Fibroblast of mammary gland (primary cell): ENCODE measurements at places on chromosomes 1 and 21.

DNA sequence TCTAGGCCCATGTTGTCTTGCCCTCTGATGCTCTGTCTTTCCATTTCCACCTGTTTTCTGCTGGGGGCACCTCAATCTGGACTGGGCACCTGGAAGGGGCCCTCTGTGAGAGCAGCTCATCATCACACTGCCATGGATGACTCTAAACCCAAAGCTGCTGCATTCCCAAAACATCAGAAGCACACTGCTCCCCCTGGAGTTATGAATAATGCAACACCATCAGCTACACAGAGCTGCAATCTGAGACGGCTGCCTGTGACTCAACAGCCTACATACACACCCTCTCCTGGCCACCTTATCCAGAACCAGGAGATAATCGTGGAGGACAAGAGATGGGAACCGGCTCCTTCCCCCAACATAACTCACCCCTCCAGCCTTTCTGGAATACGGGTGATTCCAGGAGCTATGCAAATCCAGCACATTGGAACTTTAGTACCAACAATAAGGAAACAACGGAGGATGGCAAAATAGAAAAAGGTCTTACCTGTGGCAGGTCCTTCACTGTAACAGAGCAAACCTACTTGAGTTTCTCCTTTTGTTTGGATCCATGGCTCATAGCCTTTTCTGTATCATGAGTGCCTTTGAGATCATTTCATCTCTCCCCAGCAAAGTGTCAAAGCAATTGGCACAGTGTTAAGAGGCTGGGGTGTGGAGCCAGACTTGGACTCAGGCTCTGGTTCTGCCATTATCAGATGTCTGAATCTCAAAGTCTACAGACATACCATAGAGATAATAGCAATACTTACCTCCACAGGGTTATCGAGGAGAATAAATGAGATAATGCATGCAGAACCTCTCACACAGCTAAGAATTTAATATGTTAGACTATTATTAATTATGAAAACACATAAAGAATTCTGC is 29.3 kb downstream of the AK2 start:
- DNase-seq: peak; percentile 95

DNA sequence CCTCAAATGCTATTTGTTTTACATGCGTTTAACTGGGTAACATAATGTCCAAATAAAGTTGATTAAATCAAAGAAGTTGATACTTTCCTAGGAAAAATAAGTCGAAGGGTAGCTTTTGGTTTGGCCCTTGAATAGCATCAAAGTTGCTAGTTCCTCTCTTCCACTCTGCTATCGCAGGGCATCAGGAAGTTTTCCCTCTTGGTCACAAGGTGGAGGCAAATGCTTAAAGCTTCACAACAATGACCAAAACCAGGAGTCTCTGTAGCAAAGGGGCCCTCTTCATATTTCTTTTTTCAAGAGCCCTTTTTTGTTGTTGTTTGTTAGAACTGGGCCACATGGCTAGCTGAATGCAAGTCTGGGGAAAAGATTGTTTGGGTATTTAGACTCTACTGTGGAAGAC is 668.4 kb downstream of the KCNT2 start:
- no peak for DNase-seq

GRCh38 chr1:184545601-184546000 is 158.8 kb downstream of the C1orf21 start:
- DNase-seq: peak; percentile 48

- no peak for DNase-seq
These were observed 71.2 kb downstream of the FGGY start for GRCh38 chr1:59368008-59368670.

- peak; percentile 53 for DNase-seq
These were observed 5.2 kb downstream of the TNFRSF18 start for GRCh38 chr1:1200876-1201810.

GRCh38 chr1:108079440-108080025 is 114.6 kb upstream of the VAV3 start:
- no peak for DNase-seq

GRCh38 chr1:208318150-208318734 is 74.1 kb upstream of the PLXNA2 start:
- DNase-seq: peak; percentile 7

DNA sequence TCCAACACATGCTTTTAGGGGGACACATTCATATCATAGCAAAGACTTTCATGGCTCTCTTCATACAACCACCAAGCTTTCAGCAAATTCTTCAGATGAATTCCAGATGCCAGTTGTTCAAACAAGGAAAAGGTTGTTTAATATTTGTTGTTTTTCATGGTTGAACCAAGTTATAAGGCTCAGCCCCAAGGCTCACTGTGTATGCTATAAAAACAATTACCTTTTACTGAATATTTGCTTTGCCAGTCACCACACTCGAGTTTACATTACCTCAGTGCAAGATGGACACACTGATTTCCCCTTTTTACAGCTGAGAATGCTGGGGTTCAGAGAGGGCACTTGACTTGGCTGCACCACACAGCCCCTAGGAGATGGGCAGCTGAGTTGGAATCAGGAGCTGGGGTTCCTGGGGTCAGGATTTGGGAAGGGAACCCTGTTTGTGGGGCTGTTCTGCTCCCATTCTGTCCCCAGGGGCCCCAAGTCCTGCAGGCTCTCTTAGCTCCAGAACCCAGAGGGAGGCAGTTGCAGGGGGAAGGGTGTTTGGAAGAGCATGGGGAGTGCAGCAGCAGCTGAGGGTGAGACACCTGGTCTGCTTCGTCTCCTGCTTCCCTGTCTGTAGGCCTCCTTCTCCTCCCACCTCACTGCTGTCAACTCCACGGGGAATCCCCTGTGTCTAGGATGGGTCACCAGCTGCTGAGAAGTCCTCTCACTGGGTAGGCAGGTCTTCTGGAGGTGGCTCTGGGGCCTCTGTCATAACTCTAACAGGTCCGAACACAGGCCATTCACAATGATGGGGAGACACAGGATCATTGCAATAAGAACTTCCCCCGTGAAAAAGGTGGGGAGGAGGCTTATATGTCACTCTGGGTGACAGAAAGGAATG is 12.8 kb upstream of the TMPRSS2 start:
- no peak for DNase-seq

- DNase-seq: peak; percentile 59
These were observed 69.9 kb downstream of the ZC3H11B start for GRCh38 chr1:219542828-219543518.

DNA sequence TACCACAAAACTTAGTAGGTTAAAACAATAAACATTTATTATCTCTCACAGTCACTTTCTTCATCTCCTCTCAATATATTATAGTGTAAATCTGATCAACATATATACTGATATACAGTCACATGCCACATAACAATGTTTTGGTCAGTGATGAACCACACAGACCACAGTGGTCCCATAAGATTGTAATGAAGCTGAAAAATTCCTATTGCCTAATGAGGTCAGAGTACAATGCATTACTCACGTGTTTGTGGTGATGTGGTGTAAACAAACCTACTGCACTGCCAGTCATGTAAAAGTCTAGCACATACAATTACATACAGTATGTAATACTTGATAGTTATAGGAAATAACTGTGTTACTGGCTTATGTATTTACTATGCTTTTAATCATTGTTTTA is 30.1 kb downstream of the OLFML3 start:
- peak; percentile 84 for DNase-seq

DNA sequence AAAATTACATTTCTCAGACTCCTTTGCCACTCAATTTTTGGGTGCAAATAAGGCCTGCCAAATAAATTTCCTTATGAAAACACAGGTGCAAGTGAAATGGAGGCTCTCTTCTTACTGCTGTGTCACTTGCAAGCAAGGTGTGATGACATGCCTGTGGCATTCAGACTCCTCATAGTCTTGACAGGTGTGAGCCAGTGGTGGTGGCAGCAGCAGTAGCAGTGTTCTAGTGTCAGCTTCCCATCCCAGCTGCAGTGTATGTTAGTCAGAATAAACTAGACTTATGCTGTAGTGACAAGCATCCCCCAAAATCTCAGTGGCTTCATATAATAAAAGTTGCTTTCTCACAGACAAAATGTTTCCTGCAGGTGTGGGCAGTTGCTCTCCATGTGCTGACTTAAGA is 3.8 kb upstream of the EEIG2 start:
- no peak for DNase-seq

DNA sequence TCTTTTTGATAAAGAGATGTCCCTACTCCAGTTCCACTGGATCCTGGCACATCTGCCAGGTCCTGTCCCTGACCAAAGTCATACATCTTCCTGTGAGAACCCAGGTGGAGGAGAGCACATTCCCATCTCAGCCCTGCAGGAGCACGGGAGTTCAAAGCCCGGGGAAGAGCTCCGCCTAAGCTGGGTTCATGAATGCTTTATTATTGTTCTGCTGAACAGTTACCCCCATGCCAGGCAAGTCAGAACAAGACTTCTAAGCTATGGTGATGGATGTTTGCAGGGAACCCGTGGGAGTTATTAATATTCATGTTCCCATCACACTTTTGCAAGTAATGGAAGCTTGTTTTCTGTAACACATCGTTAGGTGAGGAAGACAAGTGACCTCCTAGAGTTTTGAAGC is 62.9 kb downstream of the SEC16B start:
- no peak for DNase-seq

- peak; percentile 88 for DNase-seq
These were observed 1.6 kb upstream of the CLIC4 start for GRCh38 chr1:24743404-24744211.

GRCh38 chr1:117535821-117536220 is 70.0 kb upstream of the TENT5C start:
- DNase-seq: no peak

GRCh38 chr1:241229216-241229615 is 127.8 kb downstream of the RGS7 start:
- no peak for DNase-seq

GRCh38 chr1:114078116-114078515 is 75.6 kb downstream of the SYT6 start:
- no peak for DNase-seq

GRCh38 chr1:65958561-65959350 is 166.1 kb downstream of the PDE4B start:
- DNase-seq: peak; percentile 55

GRCh38 chr1:43954036-43954435 is 7.3 kb downstream of the IPO13 start:
- DNase-seq: no peak

GRCh38 chr1:232142403-232143314 is 487.3 kb downstream of the SIPA1L2 start:
- peak; percentile 77 for DNase-seq

DNA sequence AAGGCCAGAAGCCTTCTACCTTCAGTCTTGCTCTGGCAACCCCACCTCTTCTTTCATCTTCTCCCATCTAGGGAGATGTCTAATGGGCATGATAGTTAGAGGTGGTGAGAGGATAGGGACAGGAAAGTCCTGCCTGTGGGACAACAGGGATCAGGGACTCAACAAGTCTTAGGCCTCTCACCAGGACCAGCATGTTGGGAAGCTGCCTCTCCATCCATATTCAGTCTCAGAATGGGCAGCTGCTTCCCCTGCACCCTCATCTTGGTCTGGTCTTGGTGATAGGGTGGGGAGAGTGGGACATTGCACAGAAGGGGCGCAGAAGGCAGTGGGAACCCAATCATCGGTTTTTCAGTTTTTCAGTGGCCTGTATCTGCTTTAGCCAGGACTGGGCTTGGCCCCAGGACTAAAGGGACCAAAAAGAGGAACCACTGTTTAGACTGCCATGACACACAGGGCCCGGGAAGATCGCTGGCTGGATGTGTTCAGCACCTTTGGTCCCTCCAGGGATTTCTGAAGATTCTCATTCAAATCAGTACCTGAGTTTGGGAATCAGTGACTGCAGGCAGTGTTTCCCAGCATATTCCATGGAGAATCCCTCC is 12.7 kb downstream of the RHEX start:
- DNase-seq: no peak

GRCh38 chr1:75276385-75276784 is 142.2 kb downstream of the LHX8 start:
- DNase-seq: no peak

GRCh38 chr1:27643600-27644368 is 8.8 kb upstream of the FGR start:
- DNase-seq: peak; percentile 66

- DNase-seq: peak; percentile 92
These were observed 64.8 kb downstream of the RPE65 start for GRCh38 chr1:68384872-68385411.

- DNase-seq: no peak
These were observed 112.7 kb upstream of the JUN start for GRCh38 chr1:58896246-58897183.
